Tibial nerve (tissue), 4 donors: ENCODE measurements at places on chromosomes 11 and 22.

DNA sequence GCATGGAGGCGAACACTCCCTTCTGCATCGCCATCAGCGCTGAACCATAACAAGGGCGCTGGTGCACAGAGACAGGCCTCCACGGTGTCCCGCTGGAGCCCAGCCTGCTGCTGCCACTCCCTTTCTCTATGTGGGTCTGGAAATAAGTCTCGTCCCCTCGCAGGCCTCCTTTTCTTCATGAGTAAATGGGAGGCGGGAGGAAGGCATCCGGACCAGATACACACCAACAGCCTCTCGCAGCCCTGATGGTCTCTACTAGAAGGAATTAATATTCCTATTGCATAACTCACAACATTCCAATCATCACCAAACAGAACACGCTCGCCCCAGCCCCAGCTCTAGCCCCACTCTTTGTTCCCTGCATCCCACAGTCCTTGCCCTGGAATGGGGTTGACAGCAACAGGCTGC is 14.9 kb downstream of the RASD2 start:
- DNase-seq: no peak

- no peak for DNase-seq
Observed at GRCh38 chr11:67667490-67668191, 6.8 kb downstream of the ALDH3B2 start.

- DNase-seq: no peak
Observed at GRCh38 chr22:48842583-48842945, 985.1 kb downstream of the BRD1 start.

- no peak for DNase-seq
Observed at GRCh38 chr11:132920451-132921096, 611.7 kb downstream of the OPCML start.

DNA sequence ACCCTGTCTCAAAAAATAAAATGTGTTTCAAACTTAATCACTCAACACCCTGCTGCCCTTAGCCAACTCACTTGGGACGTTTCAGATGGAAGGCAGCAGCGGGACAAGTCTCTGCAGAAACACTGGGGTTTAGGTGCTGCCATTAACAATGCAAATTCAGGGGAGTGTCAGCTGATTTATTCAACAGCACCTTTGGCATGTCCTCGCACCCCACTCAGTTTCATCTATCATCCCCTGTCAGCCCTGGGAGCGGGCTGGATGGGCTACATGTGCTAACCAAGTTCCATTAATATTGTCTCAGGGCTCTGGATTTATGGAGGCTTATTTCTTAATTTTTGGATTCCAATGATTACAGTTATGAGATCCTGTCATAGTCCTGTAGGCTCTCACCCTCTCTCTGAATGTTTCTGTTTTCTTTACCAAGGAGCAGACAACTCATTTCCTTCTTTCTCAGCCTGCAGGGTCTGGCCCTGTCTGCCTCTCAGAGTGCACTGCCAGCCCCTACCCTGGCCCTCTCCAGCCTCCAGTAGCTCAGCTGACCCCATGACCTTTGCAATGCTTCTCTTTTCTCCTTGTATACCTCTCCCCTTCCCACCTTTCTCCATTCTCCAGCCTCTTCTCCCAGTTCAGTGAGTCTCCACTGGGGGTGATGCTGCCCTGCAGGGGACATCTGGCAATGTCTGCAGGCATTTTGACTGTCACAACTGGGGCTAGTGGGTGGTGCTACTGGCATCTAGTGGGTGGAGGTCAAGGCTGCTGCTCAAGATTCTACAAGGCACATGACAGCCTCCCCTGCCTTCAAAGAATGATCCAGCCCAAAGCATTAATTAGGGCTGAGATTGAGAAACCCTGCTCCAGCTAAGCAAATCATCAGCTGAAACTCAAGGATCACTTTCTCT is 79.0 kb downstream of the APIP start:
- DNase-seq: no peak

GRCh38 chr11:27100534-27100933 is 59.9 kb downstream of the BBOX1 start:
- no peak for DNase-seq

GRCh38 chr11:104581246-104581980 is 316.8 kb downstream of the CASP12 start:
- no peak for DNase-seq

DNA sequence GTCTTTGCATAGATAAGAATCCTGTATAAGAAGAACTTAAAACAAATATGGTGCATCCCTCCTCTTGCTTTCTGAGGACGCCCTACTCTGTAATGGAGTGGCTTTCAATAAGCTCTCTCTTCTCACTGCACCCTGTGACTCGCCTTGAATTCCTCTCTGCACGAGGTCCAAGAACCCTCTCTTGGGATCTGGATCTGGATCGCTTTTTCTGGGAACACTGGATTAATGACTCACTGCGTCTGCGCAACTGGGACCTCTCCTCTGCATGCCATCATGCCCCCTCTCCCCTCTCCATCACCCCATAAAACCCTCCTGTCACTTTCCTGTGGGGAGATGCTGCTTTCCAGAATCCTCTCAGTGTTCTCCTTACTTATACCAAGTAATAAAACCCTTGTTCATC is 15.1 kb upstream of the CABP2 start:
- DNase-seq: no peak

GRCh38 chr22:46033256-46034200 is 56.6 kb upstream of the WNT7B start:
- no peak for DNase-seq

- no peak for DNase-seq
Observed at GRCh38 chr11:110077831-110078325, 15.3 kb upstream of the ZC3H12C start.

GRCh38 chr22:28938286-28938833 is 55.0 kb downstream of the ZNRF3 start:
- no peak for DNase-seq

- no peak for DNase-seq
Observed at GRCh38 chr11:17129003-17129402, 51.5 kb upstream of the RPS13 start.

DNA sequence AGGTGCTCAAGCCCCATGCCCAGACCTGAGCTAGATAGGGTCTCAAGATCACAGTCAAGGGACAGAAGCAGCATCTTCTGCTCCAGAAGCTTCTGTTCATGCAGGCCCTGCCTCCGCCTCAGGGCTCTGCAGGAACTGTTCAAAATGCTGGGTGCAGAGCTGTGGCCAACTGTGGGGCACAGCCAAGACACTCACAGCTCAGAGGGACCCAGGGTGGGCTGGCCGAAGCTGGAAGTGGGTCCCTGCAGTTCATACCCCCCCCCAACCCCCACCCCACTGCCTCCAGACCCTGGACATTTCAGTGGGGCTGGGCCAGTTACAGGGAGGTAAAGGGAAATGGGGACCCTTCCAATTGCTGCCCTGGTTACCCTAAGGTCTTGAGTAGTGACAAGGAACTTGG is 129.0 kb downstream of the CRYBB2 start:
- DNase-seq: no peak

- DNase-seq: no peak
Observed at GRCh38 chr11:77123591-77123990, 4.5 kb upstream of the MYO7A start.

GRCh38 chr22:50143096-50143495 is 27.4 kb upstream of the PANX2 start:
- no peak for DNase-seq

DNA sequence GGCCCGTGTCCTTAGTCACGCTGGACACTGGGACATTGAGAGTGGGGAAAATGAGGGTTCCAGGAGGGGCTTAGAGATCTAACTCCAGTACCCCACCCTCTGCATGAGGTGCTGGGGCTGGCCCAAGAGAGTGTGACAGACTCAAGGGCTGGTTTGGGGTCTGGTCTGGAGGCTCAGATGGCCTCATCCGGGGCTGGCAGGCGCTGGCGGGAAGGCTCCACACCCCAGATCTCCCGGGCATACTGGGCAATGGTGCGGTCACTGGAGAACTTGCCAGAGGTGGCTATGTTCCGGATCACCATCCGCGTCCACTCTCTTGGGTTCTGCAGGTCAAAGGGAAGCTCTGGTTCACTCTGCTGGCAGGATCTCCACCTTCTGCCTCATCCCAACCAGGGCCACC is 2.5 kb upstream of the RASGRP2 start:
- no peak for DNase-seq

GRCh38 chr11:91173701-91174100 is 950.9 kb upstream of the CHORDC1 start:
- DNase-seq: no peak

DNA sequence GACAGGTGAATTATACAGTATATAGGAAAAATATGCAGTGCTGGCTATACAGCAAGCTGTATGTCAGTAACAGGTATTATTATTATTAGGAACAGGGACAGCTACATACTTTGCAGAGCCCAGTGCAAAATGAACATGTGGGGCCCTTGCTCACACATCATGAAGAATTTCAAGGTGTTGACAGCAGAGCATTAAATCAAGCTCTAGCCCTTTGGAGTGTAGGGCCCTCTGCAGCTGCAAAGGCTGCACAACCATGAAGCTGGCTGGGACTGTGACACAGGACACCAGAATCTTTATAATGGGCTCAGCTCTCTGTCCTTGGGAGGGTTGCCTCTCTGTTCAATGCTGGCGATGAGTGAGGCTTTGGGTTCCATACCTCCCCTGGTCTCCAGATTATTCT is 44.9 kb upstream of the DAGLA start:
- DNase-seq: no peak

GRCh38 chr22:18110954-18111758 is 547 bp downstream of the TUBA8 start:
- no peak for DNase-seq

- no peak for DNase-seq
Observed at GRCh38 chr11:110907629-110908028, 195.4 kb upstream of the ARHGAP20 start.

- DNase-seq: no peak
Observed at GRCh38 chr11:116033931-116034553, 529.8 kb upstream of the CADM1 start.

- DNase-seq: no peak
Observed at GRCh38 chr11:119346605-119347004, at the start of gene MFRP. Gene MFRP (minus strand): TSS chr11:119346705. CDS start chr11:119346513, 192 bp downstream.

GRCh38 chr11:12167061-12168000 is 56.9 kb downstream of the MICAL2 start:
- no peak for DNase-seq

DNA sequence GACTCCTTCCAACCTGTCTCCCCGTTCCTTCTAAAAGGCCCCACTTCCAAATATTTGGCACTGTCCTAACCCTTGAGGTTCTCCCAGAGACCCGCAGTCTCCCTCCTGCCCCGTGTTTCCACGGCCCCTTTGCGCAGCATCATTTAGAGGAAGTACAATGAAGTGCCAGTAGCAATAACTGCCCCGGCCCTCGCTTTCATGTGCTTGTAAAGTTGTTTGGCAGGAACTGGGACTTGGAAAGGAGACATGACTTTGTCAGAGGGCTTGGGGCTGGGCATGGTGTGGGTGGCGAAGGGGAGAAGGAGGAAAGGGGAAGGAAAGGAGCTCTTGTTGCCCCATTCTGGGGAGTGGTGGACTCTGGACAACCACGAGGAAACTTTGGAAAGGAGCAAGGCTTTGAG is 2.6 kb downstream of the CD44 start:
- DNase-seq: peak; percentile 32

GRCh38 chr11:3058753-3059664 is 1.8 kb upstream of the CARS1 start:
- DNase-seq: no peak

DNA sequence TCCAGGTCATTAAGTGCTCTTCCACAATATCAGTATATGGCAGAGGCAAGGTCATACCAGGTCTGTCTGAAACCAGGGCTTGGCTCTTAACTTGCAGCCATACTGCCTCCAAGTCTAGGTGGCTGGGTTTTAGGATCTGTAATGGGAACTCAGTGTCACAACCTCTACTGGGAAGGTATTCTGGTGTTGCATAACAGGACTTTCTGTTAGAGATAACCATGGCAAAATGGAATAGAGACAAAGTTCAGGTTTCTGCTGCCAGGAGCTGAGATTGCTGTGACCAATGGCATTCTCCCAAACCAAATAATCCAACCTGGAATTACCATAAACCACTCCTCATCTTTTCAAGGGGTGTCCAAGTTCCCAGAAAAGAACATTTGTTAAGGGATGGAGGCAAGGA is 6.8 kb upstream of the SAA1 start:
- DNase-seq: no peak
